ENCODE measurements at places on chromosomes 7 and 10.

- no peak for DNase-seq
Measured at GRCh38 chr10:91907914-91908336, 1.4 kb downstream of the FGFBP3 start.

DNA sequence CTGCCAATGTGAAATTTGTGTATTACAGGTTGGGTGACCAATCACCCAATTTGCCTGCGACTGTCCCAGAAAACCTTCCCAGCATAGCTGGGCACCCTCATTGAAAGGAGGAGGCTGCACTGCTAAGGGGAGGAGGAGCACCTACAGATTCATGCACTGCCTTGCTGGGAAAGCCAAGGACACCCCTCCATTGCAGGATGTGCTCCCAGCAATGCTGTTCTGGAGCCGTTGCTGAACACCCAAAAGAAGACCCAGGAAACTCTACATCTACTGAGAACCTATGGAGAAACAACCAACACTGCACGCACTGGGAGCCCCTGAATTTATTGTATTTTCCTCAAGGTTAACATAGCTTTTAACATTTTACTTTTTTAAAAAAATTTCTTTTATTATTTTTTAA, 238.2 kb upstream of the GRB10 start:
- no peak for DNase-seq

DNA sequence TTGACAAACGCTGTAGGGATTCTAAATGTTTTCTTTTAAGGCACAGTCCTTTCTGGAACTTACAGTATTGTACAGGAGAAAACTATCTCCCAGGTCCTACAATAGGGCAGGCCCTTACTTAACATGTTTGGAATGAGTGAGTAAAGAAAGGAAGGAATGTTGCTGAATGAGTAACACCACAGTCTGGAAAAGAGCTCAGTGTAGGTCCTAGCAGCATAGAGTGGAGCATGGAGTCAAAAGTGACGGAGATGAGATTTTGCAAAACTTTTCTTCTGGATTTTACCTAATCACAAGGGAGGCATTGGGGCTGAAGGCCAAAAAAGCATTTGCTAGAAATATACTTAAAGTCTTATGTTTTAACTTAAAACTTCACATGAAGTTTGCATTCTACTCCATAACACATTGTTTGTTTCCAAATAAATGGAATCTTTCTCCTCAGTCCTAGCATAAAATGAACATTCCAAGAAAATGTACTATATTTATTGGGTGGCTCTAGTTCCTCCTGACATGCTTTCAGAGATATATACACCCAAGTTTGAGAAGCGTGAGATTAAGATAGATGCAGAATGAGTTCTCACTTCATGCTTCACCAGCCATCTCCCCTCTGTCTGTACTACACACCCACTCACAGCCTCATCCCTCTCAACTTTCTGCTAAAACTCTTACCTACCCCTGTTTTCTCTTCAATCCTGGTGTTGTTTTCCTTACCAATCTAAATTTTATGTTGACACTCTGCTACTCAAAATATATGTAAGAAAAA, 20.2 kb upstream of the ADD3 start:
- no peak for DNase-seq

DNA sequence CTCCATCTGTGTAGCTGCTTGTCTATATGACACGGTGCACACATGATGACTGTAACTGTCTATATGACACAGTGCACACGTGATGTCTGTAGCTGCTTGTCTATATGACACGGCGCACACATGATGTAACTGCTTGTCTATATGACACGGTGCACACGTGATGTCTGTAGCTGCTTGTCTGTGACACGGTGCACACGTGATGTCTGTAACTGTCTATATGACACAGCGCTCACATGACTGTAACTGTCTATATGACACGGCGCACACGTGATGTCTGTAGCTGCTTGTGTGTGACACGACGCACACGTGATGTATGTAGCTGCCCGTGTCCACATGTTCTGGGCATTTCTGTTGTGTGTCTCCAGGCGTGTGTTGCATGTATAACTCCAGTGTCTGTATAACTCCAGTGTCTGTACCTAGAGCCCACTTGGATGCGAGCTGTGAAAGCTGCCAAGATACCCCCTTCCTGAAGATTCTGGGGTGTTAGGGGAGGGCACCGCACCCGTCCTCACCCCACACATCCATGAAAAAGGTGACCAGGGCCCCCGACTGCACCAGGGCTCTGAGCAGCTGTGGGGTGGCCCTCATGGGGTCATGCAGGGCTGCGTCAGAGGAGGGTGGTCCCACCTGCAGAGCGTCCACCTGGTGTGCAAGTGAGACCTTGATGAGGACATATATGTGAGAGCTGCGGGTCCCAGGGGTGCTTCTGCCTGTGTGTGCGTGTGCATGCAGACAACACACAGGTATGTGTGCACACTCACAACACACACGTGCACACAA, 137.9 kb downstream of the ELFN1 start:
- no peak for DNase-seq

DNA sequence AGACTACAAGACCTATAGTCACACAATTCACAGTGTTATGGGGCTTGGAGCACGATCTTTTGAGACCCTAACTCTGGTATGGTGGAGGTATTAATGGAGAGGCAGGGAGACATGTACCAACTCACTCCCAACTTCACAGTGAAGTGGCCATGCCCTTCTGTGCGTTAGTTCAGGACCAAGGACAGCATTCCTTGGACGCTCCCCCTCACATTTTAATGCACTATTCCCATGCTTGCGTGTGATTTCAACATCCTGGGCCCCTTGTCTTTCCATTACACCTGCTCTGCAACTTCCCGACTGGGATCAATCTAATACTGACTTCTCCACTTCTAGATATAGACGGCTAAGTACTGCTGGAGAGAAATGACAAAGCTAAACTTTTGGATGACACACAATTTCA, 72.7 kb downstream of the PLCE1 start:
- DNase-seq = peak; percentile 71

- DNase-seq = no peak
Measured at GRCh38 chr10:32151871-32152270, 95.6 kb upstream of the KIF5B start.

DNA sequence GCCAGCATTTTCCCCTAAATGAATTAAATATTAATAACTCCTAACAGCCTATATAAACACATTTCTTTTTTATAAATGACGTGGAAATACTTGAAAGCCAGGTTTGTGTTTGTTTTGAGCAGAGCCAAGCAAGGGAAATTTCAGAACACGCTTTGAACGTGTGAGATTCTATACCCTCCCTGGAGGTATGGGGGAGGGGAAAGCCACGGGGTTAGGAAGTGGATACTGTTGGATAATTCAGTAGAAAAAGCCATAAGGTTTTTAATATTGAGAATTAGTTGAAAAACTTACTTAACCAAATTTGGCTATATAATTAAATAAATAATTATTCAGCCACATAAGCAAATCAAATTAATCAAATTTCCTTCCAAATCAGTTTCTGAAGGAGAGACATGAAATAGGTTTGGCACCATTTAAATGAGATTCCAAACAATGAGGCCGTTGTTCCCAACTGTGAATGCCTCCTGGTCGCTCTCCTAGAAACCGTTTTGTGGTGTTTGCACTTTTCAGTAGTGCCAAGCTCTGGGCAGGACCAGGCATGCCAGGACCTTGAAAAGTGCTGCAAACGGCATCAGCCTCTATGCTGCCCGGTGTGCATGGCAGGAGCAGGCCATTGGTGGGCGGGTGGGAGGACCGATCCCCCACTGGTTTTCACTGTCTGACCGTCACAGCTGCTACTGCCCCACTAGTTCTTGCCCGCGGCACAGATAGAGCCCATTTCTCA, 88.1 kb downstream of the SEPTIN14 start:
- peak; percentile 63 for DNase-seq

- no peak for DNase-seq
Measured at GRCh38 chr7:158532093-158532627, 55.5 kb downstream of the PTPRN2 start.

DNA sequence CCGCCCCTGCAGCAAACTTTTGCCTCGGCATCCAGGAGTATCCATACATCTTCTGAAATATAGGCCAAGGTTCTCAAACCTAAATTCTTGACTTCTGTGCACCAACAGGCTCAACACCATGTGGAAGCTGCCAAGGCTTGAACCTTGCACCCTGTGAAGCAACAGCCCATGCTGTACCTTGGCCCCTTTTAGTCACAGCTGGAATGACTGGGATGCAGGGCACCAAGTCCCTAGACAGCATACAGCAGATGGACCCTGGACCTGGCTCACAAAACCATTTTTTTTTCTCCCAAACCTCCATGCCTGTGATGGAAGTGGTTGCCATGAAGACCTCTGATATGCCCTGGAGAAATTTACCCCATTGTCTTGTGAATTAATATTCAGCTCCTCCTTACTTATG, 233.8 kb upstream of the KCND2 start:
- DNase-seq = no peak

GRCh38 chr7:90788052-90788451, 191.9 kb downstream of the CDK14 start:
- DNase-seq = no peak

GRCh38 chr10:34941471-34942357, 126.6 kb upstream of the PARD3 start:
- no peak for DNase-seq

GRCh38 chr10:14329746-14330173, 964 bp downstream of the FRMD4A start:
- DNase-seq = no peak

DNA sequence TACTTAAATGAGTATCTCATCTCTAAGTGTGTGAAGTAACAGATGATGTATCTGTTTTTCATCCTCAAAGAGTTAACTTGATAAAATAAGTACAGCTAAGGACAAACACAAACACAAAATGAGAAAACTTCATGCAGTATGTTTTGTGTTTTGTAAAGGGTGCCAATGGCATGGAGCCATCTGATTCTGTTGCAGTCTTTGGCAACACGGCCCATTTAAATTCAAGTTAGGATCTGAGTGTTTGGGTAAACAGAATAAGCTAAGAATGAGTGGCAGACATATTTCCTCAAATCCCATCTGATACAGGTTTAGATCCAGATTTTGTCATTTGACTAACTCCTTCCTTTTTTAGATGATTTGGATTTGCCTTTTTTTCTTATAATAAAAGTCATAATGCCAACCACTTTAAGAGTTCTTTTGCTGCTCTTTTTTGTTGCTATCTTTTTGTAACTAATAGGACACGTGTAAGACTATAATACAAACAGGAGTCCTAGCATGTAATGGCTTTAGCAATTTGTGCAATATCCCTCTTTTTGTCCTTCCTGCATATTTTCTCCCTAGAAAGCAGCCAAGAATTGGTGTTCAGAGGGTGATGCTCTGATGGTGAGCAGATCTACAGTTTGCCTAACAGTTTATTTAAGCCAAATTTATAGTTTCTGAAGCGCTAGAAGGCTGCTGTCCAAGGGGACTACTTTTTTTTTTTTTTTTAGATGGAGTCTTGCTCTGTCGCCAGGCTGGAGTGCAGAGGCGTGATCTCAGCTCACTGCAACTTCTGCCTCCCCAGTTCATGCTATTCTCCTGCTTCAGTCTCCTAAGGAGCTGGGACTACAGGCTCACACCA, 18.9 kb upstream of the ACTA2 start:
- DNase-seq = no peak

Measured in SJCRH30 (cell line).